ENCODE measurements at places on chromosomes 3 and 15.

DNA sequence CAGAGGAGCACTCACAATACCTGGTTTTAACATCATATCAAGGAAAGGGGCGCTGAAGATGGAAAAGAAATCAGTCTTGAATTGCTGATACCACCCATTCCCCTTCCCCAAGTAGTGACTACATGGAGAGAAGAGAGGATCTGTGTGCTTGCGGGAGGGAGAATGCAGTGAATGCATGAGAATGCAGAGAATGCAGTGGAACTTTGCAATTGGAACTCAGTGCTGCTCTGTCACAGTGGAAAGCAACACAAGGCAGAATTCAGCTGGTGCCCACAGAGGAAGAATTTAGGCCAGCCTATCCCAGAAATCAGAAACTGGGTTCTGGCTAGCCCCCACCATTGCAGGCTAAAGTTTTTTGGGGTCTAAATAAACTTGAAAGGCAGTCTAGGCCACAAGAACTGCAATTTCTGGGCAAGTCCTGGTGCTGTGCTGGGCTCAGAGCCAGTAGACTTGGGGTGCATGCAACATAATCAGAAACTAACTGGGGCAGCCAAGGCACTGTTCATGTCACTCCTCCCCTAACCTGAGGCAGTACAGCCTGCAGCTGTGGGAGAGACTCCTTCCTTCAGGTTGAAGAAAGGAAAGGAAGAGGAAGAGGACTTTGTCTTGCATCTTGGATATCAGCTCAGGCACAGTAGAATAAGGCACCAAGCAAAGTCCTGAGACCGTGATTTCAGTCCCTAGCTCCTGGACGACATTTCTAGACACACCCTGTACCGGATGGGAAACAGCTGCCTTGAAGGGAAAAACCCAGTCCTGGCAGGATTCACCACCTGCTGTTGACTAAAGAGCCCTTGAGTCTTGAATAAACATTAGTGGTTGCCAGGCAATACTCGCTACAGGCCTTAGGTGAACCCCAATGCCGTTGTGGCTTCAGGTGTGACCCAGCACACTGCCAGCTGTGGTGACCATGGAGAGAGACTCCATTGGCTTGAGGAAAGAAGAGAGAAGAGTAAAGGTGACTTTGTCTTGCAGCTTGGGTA is 329.3 kb downstream of the TBL1XR1 start:
- no peak for DNase-seq

DNA sequence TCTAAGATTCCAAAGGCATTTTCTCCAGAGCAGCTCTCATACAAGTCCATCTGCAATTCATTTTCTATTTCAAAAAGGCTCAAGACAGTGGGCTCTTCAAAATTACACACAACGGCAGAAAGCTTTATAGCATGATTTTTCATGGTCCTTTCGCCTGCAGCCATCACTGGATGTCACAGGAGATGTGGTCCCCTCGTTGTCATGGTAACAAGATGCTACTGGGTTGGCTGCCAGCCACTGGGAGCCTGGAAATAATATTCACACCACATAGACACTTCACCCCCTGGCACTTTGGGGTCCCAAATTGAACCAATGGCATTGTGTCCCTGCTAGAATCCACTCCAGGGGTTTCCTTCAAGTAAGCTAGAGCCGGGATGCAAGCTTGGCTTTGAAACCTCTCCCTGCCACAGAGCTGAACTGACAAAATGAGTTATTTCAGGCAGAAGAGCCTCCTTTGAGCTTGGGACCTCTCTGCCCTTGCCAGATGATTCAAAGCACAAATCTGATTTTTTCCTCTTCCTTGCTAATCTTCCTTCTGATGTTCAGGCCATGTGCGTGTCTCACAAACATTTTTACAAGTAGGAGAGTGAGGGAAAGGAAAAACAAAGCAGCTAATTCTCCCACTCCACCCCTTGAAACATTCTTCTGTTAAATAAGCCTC is 512.6 kb upstream of the ADAMTS9 start:
- DNase-seq: no peak

GRCh38 chr3:37386627-37387230 is 212.3 kb upstream of the LRRFIP2 start:
- no peak for DNase-seq

DNA sequence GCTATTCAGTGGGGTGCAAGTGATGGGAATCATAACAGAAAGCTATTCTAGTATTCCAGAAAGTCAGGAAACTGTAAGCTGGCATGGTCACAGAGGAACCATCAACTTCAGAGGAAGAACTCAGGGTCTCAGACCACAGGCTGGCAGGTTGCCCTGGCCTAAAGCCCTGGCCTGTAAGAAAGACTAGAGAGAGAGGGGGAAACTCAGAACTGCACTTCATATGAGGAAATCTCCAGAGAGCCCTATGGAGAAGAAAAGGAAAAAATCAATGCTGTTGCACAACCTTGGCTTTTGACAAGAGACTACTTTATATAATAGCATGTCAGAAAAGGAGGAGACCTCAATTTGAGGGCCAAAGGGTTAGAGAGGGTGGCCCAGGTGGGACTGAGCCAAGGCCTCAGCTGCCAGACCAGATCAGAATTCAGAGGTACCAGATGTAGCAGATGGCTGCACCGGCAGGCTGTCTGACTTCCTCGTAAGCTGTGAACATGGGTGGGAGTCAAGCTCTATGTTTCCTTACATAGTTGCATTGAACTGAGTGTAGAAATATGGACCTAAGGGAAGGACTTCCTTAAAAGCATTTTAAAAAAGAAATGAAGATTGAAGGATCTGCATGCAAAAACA is 333.8 kb downstream of the PDCD6IP start:
- no peak for DNase-seq

- DNase-seq: no peak
Measured at GRCh38 chr15:78291698-78292097, 7.7 kb downstream of the SKIC8 start.

- no peak for DNase-seq
Measured at GRCh38 chr3:160450846-160451245, 1.3 kb upstream of the TRIM59 start.

DNA sequence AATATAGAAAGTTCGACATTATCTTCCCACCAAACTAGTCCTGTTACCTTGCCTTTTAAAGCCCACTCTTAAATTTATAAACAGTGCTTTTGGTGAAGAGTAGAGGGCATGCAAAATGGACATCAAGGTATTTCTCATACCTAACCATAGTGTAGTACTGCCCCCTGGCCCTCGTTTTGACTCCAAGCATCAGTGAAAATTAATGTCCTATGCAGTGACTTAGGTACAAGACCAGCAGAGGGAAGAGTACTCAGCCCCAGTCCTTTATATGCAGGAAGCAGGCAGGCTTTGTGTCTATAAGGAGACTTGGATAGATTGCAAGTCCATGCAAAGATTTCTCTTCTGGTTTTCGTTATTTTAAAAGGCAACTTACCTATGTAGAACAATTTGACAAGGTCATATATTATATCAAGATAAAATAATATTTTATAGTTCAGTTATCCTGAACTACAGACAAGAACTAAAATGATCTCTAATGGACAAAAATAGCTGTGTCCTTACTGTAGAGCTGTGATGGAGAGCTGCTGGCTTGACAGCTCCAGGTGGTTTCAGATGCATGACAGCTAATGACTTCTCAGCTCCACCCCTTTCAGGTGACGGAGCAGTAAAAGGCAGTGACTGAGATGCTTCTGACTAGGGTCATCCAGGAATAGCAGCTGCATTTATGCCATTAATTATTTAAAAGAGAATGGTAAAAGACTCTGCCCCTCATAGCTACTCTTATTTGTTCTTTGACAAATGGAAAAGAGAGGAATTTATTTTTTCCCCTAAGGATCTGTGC is 646.1 kb downstream of the SQOR start:
- no peak for DNase-seq

DNA sequence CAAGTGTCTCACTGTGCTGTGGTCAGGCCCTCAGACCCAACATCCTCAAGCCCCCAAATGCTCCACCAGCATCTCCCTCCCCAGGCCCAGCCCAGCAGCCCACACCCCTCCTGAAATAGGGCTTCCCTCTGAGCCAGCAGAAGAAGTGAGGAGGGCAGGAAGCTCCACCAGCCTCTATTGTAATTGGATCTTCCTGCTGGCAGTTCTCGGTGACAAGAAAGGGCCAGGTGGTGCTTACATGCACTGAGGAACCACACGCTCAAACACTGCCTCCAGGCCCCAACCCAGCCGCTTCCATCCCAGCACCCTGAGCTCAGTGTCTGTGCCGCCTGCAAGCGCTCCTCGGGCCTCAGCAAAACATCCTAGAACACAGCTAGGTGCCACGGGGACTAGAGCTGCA is 96.7 kb downstream of the ATP10A start:
- no peak for DNase-seq

DNA sequence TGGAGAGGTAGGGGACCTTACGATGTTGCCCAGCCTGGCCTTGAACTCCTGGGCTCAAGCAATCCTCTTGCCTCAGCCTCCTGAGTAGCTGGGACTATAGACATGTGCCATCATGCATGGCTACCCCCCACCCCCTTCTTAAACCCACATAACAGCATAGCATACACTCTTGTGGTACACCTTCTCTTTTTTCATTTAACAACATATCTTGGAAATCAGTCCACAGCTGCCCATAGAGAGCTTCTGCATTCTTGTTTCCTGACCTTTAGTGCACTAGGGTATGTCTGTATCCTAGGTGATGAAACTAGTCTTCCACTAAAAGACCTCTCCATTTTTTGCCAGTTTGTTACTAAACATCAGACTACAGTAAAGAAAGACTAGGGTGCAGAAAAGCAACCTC is 33.0 kb downstream of the SLC28A1 start:
- no peak for DNase-seq

DNA sequence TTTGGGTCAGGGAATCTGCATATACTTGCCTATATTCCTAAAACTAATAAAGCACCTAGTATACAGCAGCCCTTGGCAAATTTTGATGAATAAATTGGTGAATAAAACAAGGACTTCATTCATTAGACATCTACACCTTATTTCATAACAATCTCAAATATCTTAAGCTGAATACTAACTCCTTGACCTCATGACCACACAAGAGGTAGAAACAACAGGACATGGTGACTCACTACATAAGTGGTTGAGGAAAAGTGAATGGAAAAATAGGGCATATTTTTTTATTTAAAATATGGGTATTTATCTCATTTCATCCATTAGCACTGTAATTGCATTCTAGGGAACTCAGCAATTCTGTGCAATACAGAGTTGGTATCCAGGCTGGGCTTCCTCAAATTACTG is 7.8 kb upstream of the STAC start:
- DNase-seq: no peak

GRCh38 chr3:185558395-185558794 is 6.0 kb upstream of the LIPH start:
- no peak for DNase-seq

GRCh38 chr15:74777769-74778598 is 3.9 kb upstream of the CSK start:
- DNase-seq: no peak

- DNase-seq: no peak
Measured at GRCh38 chr15:53133255-53133850, 343.2 kb upstream of the ONECUT1 start.

DNA sequence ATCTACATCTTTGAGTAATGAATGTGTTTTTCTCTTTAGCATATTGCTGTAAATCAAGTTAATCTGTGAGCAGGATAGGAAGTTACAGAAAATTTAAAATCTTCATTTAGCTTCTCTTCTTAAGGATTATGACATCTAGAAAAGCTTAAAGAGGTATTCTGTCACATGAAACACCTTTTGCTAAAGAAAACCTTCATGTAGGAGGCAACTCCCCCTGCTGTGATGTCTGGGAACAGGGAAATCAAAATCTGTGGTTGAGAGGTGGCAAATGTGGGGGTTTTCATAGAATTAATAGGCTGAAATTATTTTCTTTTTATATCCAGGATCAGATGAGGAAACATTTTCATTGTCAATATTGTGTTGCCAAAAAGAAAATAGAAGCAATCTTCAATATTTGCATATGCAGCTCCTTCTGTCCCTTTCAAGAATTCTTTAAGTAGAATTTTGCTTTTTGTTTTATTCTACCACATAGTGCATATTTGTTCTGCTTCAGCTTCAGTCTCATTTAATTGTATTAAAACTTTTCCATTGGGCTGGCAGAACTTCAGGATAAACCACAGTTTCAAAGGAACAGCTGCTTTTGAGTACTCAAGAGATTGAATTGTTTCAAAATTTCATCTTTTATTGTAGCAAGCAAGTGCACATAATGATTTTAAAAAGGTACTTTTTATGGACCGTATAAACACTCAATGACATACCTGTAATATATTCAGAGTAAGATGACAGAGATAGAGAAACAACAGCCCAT is 128.4 kb downstream of the RAP2B start:
- no peak for DNase-seq

DNA sequence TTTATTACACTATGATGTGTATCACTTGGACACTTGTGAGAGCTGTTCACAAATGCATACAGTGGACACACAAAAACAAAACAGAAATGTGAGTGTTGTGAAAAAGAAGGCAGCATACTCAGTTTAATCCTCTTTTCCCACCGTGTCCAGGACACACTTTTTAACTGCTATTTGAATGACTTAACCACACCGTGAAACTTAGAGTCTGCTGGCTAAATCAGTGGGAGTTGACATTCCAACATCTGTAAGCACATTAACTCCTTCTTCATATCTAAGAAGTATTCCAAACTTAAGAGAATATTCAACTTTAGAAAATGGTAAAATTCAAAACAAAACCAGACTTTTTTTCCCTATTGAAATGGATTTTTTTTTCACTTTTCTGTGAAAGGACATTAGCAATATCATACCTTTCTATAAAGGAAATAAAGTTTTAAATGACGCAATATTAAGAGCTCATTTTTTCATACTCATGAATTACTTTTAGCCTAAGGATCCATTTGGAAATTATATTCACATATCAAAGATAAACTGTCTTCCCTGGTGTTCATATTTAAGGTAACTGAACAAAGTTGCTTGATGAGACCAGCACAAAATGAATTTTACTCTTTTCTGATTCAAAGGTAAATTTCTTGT is 316.6 kb downstream of the RBMS3 start:
- DNase-seq: no peak

DNA sequence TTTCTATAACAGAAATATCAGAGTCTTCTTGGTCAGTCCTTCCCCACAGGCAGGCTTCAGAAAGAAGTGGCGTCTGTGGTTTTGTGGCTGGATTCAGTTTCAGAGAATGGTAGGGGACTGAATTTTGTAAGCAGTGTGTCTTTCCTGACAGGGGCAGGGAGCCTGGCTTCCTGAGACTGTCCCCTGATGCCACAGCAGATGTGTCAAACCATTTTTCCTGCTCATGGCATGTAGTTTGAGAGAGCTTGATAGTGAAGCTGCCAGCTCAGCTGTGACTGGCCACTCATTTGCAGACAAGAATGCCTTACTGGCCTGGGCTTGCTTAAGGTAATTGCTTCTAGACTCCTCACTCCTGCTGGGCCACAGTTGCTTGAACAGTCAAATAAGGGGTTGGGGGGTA is 26.4 kb downstream of the LARS2 start:
- peak; percentile 12 for DNase-seq

DNA sequence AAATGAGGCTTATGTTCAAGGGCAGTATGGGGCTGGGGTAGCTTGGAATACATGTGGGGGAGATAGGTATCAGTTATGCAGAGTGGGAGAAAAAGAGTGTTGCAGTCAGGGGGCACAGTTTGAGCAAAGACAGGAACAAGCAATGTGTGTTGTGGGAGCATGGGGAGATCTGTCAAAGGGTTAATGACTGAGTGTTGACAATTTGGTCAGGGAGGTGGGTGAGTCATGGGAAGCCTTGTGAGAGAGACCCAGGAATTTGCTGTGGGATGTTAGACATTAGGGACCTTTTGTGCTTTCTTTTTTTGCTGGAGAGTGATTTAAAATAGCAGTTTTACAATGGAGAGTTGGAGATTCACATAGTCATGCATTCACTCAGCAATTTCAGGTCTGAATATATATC is 221.6 kb upstream of the NR2E3 start:
- no peak for DNase-seq
